ENCODE measurements at places on chromosomes 4 and X.

DNA sequence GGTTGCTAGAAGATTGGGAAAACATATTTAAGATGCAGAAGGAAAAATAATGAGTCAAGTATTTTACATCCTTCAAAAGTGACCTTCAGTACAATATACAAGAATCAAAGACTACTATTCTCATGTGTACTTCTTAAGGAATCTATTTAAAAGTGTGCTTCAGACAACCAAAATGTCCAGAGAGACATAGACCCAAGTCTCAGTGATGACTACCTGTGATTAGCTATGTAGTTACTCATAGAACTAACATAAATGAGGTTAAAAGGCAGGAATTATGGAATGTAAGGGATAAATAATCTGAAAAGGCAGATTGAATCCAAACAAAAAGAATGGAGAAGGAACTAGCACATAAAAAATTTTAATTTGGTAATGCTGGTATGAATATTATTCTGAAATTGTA lies 634.7 kb upstream of the FAM241A start:
- no peak for DNase-seq

GRCh38 chr4:38179690-38180377 lies 219.6 kb downstream of the PTTG2 start:
- peak; percentile 65 for DNase-seq

DNA sequence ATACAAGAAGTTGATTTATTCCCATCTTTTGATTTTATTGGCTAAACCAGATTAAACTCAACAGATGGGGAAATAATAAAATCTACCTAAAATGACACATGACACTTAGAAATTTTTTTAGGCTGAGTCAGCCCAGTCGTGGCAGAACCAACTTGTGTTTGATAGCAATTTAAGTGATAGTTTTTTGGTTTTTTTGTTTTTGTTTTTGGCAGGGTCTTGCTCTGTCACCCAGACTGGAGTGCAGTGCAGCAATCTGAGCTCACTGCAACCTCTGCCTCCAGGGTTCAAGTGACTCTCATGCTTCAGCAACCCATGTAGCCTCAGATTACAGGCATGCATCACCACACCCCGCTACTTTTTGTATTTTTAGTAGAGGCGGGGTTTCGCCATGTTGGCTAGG lies 370.3 kb upstream of the NOCT start:
- no peak for DNase-seq

DNA sequence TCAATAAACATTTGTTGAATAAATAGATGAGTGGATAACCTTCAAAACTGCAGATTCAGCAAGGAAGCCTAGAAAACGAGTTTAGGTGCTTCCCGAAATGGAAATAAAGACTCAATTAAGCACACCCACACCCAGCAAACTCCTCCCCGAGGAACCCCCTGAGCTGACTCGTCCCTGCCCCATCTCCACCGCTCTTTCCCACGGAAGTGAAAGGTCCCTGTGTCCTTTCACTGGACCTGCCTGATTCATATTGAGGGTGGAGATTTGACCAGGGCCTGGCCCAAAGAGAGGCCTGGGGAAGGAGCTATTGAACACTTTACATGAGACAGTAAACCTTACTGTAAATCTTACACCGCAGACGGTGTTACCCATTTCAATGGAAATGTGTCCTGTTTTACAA lies 129.1 kb downstream of the CPZ start:
- DNase-seq, result no peak

- no peak for DNase-seq
These were observed 28.8 kb upstream of the FGF13 start for GRCh38 chrX:138740341-138740740.

DNA sequence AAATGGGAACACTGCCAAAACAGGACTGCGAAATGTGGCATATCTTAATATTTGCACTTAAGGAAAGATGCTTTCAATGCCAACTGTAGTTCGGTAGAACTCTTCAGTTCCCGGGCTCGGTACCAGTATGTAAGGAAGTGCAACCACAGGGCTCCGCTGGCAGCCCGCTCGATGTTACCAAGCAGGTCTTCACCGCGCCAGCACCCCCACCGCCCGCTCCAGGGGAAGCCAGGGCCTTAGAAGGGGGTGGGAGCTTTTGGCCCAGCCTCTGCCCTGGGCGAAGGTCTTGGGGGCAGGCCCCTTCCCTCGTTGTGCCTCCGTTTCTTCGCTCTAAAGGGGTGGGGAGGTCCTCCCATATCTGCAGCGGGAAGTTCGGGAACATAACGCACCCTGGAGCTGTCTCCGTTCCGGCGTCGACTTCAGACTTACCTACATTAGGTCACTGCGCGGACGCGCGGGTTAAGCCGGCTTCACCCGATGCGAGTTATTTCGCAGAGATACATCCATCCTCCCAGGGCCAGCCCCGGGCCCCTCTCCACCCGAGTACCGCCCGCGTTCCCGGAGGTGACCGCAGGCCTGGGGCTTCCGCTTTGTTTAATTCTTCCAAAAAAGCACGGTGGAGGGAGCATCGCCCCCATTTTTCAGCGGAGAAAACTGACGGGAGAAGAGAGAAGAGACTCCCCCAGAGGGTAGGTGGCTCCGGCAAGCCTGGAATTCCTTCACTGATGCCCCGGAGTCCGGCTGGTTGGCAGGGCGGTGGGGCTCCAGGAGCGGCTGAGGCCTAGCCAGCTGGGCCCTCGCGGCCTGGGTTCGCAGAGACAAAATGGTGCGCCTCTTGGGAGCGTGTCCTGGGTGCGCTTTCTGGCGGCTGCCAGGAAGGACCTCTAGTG lies 1.0 kb upstream of the HMX1 start:
- DNase-seq, result no peak

DNA sequence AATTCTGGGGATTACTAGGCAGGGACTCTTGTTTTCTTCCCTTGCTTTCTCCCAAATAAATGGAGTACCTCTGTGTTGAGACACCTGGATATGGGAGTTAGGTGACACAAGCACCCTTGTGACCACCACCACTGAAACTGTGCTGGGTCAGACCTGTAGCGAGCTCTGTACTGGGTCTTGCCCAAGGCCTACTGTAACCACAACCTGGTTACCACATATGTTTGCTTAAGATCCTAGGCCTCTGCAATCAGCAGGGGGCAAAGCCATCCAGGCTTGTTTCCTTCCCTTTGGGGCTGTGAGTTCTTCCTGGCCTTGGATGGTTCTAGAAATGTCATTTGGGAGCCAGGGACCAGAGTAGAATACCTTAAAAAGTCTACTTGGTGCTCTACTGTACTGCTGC lies 49.4 kb downstream of the LPAR4 start:
- no peak for DNase-seq

DNA sequence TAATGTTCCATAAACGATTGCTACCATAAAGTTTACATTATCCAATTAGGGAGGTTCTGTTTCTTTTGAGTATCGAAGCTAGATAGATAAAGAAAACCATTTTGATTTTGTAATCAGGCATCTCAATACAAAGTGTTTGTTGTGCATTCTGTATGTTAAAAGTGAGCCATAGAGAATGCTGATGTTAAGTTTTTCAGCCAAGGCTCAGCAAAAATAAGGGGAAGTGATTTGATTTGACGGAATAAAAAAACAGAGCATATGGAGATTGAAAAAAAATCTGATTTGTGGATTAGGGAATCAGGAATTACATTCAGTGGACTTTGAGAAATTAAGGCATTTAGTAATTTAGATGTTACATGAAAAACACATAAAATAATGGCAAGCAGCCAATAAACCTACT lies 314.8 kb downstream of the PPP3CA start:
- no peak for DNase-seq

GRCh38 chr4:79281566-79282359 lies 44.1 kb downstream of the NAA11 start:
- no peak for DNase-seq

DNA sequence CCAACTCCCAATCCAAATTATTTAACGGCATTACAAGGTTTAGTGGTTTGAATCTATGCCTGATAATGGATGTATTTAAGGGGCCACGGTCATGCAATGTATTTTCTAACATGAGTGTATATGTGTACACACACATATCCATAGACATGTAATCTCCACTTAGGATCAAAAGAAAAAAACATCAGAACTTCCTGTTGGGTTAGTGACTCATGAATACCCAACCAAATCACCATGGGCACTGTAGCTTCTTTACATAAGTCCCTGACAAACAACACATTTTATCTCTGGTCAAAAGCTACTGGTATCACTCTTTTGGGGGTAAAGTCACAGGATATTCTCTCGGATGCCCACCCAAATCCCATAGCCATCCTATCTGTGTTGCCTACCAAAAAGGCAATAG lies 36.5 kb upstream of the TFDP3 start:
- DNase-seq, result peak; percentile 20

DNA sequence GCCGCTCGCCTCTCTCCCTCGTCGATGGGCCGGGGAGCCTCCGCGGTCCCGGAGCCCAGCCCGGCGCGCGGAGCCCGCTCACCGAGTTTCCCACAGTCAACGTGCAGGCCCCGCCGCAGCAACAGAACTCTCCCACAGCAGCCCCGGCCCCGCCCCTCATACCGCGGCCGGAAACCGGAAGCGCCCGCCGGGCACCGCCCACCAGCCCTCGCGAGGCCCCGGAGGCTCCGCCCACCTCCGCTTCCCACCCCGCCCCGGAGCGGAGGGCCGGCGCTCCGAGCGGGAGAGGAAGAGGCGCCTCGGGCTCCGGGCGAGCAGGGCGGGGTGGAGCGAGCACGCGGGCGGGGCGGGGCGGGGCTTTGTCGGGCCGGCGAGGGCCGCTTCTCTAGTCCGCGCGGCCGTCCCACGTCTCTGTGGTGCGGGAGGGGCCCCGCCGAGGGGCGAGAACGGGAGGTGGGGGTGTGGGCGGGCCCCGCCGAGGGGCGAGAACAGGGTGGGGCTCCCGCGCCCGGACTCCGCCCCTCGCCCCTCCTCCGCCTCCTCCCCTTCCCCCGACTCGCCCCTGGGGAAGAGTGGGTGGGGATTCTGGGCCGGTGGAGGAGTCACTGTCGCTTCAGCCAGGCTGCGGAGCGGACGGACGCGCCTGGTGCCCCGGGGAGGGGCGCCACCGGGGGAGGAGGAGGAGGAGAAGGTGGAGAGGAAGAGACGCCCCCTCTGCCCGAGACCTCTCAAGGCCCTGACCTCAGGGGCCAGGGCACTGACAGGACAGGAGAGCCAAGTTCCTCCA lies at the start of the genes ABCD1 and BCAP31:
Gene ABCD1 (plus strand): TSS at position 605 of the 787 bp plus-strand sequence. CDS start 411 bp downstream, outside the sequence.
Gene BCAP31 (minus strand): TSS at position 136 of the 787 bp plus-strand sequence. CDS start 1,143 bp downstream, outside the sequence.
- peak; percentile 78 for DNase-seq

DNA sequence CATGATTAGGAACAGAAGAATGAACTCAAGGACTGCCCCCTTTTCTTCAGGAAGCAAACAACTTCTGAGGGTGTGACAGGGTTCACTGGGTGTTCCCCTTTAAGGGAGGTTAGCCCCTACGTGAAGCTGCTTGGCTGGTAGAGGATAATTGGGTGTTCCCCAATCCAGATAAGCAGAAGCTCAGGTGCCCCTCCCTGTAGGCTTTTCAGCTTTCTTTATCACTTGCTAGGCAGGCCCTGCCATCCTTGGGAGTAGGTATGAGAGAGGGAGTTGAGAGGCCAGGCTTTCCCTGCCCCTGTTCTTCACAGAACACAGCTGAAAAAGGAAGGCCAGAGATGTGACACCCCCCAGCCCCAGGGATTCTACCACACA lies 44.2 kb downstream of the RTL9 start:
- DNase-seq, result no peak

DNA sequence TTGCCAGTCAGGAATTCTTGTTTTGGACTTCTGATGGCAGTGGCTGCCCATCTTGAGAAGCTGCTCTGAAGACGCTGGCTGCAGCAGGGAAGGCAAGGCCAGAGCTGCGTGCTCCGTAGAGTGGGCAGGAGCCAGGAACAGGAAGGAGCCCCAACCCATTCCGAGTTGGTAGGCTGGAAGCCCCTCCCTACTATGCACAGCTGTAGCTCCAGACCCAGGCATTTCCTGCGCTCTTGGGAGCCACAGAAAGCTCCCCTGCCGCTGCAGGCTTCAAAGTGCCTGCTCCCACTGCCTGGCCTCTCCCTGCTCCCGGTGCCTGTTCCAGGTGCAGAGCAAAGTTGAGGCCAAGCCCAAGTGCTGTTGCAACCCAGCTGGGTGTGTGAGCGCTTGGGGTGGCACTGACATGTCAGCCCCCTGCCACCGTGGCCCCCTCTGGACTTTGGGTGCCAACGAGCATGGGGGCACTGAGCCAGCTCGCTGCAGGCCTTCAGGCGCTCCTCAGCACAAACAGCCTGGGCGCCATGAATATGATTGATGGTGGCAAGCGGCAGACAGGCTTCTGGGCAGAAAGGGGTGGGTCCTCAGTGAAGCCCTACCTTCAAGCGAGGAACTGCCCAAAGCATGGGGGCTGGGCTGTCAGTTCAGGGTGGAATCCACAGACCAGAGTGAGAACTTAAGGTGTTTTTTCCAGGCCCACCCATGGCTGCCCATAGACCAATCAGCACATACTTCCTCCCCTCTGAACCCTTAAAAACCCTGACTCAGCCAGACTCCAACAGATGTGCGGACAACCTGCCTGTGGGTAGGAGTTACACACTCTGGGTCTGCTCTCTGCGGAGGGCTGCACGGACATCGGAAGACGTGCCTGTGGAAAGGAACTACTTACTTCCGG lies 677.2 kb upstream of the INTU start:
- no peak for DNase-seq
